Progenitor cell of endocrine pancreas (in vitro differentiated cells): ENCODE measurements at places on chromosomes 4 and X. TPM values are rescaled to one million over a fixed set of nuclear protein-coding genes. Genes with fewer than 3 reads are reported as not detected.

WDR17 gene
- 5.1 and 5.2 TPM in 2 replicates for total RNA-seq

MND1 gene
- 9.1 and 9.7 TPM in 2 replicates for total RNA-seq

RHOXF2 gene
- total RNA-seq = not detected in 2 replicates

SLC6A14 gene
- 0.24 and 0.51 TPM in 2 replicates for total RNA-seq

PALLD gene
- total RNA-seq = 43.2 and 46.5 TPM in 2 replicates

HOPX gene
- total RNA-seq = 0.55 and 0.69 TPM in 2 replicates

RAB40A gene
- 0.89 and 0.98 TPM in 2 replicates for total RNA-seq

F9 gene
- total RNA-seq = not detected in 2 replicates

DKK2 gene
- total RNA-seq = 12.6 and 17.0 TPM in 2 replicates

SUV39H1 gene
- total RNA-seq = 7.4 and 8.2 TPM in 2 replicates

PLAC8 gene
- 4.7 and 5.9 TPM in 2 replicates for total RNA-seq

TAF9B gene
- 27.5 and 27.9 TPM in 2 replicates for total RNA-seq

SPATA4 gene
- 0.33 and 0.93 TPM in 2 replicates for total RNA-seq

DCHS2 gene
- 0.43 and 0.64 TPM in 2 replicates for total RNA-seq

SETD7 gene
- 11.9 and 13.8 TPM in 2 replicates for total RNA-seq

STARD8 gene
- 0.60 and 1.00 TPM in 2 replicates for total RNA-seq

XK gene
- 1.1 and 1.2 TPM in 2 replicates for total RNA-seq

HSD17B13 gene
- 0.16 and 0.31 TPM in 2 replicates for total RNA-seq

NLRP2B gene
- total RNA-seq = not detected in 2 replicates

DCLK2 gene
- total RNA-seq = 6.9 and 7.2 TPM in 2 replicates

SRPX2 gene
- 0.24 and 0.38 TPM in 2 replicates for total RNA-seq

REELD1 gene
- total RNA-seq = not detected in 2 replicates

TNIP2 gene
- 21.2 and 26.3 TPM in 2 replicates for total RNA-seq

CLTRN gene
- 2.1 and 2.5 TPM in 2 replicates for total RNA-seq

ABLIM2 gene
- total RNA-seq = 5.7 and 7.5 TPM in 2 replicates

UGT2B10 gene
- total RNA-seq = not detected in 2 replicates

HSD17B10 gene
- total RNA-seq = 86.8 and 92.3 TPM in 2 replicates

NXF2 gene
- 2.6 TPM in 1 of 2 replicates, not detected in the other for total RNA-seq
